Central memory CD4-positive, alpha-beta T cell (primary cell): ENCODE measurements at places on chromosomes 1 and 21.

- no peak for DNase-seq
Observed at GRCh38 chr1:44084998-44085675, 33.5 kb upstream of the KLF17 start.

GRCh38 chr1:207009182-207009850 lies 23.2 kb downstream of the C1orf116 start:
- no peak for DNase-seq

DNA sequence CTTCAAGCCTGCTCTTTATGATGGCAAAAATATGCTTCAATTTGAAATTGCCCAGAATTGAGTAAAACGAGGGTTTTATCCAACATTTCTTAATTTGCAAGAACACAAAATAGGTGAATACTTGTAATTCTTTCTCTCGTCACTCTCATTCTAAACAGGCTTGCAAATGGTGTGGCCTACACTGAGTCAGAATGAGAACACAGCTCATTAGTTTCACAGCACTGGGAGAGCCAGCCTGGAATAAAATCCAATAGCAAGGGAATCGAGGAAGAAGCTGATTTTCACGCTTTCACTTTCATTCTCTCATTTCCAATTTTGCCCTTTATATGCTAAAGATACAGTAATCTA lies 537.5 kb downstream of the LTN1 start:
- no peak for DNase-seq

GRCh38 chr1:160813215-160813614 lies 17.2 kb downstream of the LY9 start:
- DNase-seq, result no peak

DNA sequence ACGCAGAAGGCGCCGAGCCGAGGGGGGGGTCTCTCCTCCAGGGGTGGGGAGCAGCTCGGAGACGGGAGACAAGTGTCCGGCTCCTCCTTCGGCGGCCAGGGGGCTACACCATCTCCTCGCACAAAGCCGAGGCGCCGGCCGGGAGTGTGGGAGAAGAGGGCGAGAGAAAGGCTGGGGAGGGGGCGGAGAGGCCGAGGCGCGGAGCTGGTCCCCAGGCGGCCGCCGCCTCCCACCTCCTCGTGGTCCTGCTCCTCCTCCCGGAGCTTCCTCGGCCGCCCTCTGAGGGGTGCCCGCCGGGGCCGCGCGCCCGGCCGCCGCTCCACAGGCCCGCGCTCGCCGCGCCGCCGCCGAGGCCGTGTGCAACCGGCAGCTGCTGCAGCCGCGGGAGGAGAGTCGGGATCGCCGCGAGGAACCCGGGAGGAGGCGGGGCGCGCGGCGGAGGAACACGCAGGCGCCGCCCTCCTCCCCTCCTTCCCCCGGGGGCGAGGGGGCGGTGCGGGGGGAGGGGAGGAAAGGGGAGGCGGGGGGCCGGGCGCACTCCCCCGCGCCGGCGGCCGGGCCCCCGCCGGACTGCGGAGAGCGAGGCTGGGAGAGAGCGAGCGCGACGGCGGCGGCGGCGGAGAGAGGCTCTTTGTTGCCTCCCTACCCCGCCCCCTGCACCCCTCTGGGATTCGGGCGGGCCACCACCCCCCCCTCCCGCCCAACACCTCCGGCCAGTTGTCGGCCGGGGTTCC lies at the start of gene ENAH:
Gene ENAH, minus strand, starts transcription at position 395 of the 734 bp plus-strand sequence. CDS start 433 bp downstream, outside the sequence.
- DNase-seq, result peak; percentile 12

- DNase-seq, result no peak
Observed at GRCh38 chr1:23553231-23554126, 5.8 kb downstream of the ID3 start.

- DNase-seq, result no peak
Observed at GRCh38 chr1:65159801-65160523, 12.0 kb downstream of the AK4 start.

- no peak for DNase-seq
Observed at GRCh38 chr21:34687065-34687464, 18.3 kb downstream of the CLIC6 start.

DNA sequence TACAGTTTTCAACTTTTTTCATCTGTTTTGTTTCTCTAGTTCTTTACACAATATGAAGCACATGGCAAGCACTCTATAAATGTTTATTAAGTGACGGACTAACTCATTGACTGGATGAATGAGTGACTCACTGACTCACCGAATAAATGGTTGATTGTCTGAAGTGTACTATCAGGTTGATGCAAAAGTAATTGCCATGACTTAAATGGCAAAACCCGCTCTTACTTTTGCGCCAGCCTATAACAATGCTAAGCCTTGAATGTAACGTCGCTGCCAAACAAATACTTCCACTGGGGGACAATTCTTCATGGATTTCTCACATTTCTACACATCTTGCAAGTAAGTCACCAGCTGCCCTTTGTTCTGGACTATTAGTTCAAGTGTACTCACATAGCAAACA lies 109.0 kb upstream of the KCTD3 start:
- no peak for DNase-seq

GRCh38 chr1:6860401-6860800 lies 75.1 kb downstream of the CAMTA1 start:
- no peak for DNase-seq

DNA sequence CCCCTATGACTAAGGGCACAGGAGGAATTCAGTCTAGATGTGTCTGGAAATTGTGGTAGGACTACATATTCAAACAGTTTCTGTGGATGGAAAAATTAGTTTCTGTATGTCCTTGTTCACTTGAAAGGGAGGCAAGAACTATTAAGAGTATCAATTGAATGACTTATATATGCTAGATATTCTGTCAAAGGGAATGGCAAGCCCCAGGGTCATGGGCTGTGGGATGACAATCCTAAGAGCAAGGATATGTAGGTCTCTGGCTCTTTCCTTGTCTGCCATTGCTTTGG lies 383.5 kb upstream of the B3GALT2 start:
- DNase-seq, result no peak

DNA sequence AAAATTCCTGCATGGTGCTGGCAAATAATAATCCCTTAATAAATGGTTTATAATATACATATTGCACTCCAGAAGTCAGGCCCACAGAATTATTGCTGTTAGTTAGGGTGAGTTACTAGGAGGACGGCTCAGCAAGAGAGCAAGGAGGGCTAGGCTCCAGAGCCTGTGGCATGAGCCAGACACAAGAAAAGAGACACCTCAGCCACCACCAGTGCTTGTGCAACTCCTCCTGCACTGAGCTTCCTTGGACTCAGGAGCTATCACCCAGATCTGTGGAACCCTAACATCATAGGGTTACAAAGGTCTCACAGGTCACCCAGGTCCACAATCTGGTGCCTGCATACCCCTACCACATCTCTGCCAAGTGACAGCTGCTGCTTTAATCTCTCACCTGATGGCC lies 12.8 kb upstream of the LRRC8D start:
- DNase-seq, result no peak

DNA sequence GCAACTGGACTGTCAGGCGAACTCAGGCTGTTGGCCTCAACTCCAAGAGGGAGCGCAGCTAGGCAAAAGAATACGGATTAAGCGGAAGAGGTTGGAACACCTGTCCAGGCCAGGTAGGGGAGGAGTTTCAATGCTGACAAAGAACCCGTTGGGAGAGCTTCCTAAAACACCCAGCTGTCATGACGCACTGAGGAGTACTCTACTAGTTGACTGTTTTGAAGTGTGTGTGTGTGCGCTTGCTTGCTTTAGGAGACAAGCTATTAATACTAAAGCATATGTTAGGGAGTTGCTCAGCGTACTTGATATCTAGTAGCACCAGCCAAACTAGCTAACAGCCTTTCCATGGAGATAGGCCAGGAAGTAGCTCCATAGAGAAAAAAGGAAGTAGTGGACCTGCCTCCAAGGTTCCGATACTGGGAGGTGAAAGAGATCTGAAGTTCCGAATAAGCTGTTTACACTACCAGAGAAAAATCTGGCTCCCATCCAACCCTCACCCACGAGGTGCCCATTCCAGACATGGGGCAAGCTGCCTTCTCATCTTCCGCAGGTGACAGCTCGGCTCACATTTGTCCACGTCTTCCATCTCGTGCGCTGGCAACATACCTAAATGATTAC lies 974 bp upstream of the FNBP1L start:
- no peak for DNase-seq

DNA sequence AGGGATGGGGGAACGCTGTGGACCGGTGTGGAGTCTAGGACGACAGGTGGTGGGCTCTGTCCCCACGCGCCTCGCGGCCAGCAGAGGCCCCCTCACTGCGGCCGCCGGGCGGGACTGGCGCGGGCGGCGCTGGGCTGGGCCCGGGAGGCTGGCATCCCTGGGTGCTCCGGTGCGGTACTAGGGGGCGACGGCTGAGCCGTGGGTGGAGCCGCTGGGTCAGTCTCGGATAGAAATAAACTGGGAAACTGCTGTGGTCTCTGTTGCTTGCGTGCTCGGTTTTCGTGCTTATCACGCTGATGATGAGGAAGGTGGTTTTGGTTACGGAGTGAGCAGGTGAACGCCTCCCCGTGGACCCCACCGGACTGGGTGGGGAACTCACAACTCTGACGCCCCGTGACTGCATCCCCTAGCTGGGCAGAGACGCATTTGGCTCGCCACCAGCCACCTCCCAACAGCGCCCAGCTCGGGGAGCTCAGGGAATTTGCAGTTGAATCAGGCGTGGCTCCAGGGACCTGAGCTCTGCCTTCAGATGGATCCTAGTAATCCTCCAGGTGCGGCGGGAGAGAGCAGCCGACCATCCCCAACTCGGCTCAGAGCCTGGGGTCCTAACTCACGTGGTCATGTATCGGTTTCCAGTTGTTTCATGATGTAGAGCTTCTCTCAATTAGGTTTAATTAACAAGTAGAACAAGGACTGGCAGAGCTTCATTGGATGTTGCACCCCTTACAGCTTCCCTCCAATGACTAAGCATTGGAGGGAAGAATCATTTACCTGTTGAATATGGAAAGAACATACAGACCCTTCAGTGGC lies 32.1 kb downstream of the HSD17B7 start:
- DNase-seq, result no peak

GRCh38 chr1:6497215-6497866 lies 5.9 kb upstream of the PLEKHG5 start:
- peak; percentile 53 for DNase-seq

- no peak for DNase-seq
Observed at GRCh38 chr1:3557366-3557765, 53.9 kb downstream of the MEGF6 start.

- DNase-seq, result no peak
Observed at GRCh38 chr1:119323216-119323982, 45.2 kb upstream of the HAO2 start.

- no peak for DNase-seq
Observed at GRCh38 chr1:232108598-232108997, 482.0 kb downstream of the DISC1 start.

DNA sequence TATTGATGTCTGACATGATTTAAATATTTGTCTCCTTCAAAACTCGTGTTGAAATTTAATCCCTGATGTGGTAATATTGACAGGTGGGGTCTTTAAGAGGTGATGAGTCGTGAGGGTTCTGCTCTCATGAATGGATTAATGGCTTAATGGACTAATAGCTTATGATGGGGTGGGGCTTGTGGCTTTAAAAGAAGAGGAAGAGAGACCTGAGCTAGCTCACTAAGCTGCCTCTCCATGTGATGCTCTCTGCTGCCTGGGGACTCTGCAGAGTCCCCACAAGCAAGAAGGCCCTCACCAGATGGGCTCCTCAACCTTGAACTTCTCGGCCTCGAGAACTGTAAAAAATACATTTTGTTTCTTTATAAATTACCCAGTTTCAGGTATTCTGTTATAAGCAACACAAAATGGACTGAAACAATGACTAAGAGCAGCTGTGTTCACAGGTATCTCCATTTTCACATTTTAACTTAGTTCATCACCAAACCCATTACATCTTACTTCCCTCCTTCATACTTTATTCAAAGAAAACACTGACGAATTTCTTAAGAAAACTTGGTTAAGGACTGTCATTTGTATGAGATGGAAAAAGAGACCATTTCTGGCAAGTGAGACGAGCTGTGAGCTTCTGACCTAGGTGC lies 12.1 kb upstream of the AIM2 start:
- no peak for DNase-seq

GRCh38 chr1:168786476-168787330 lies 57.7 kb upstream of the DPT start:
- DNase-seq, result no peak

GRCh38 chr1:229227298-229227919 lies 43.5 kb upstream of the RAB4A start:
- peak; percentile 70 for DNase-seq

GRCh38 chr1:33606272-33606671 lies 133.8 kb downstream of the ZSCAN20 start:
- DNase-seq, result no peak

- DNase-seq, result no peak
Observed at GRCh38 chr1:183218027-183218618, 32.1 kb downstream of the LAMC2 start.

DNA sequence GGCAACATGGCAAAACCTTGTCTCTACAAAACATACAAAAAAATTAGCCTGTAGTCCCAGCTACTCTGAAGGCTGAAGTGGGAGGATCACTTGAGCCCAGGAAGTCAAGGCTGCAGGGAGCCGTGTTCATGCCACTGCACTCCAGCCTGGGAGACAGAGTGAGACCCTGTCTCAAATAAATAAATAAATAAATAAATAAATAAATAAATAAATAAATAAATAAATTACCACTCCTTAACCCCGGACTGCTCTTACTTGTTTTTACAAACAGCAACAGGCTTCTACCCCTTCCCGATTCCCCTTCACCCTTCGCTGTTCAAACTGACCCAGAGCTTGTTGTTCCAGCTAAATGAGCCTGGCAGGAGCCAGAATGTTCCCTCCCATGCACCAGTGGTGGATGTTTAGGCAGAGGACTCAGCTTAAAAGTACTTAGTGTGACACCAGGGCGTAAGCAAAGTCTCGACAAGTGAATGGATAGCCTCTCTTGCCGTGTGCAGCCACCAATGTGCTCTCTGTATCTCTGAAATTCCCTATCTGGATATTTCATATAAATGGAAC lies 21.5 kb upstream of the PADI3 start:
- DNase-seq, result no peak

- DNase-seq, result no peak
Observed at GRCh38 chr1:155066777-155067176, 3.2 kb downstream of the EFNA4 start.

GRCh38 chr1:15289251-15289651 lies 42.2 kb downstream of the FHAD1 start:
- no peak for DNase-seq

GRCh38 chr1:46547481-46548383 lies 3.7 kb downstream of the KNCN start:
- DNase-seq, result peak; percentile 8

GRCh38 chr1:11650331-11650991 lies 3.8 kb downstream of the FBXO2 start:
- peak; percentile 74 for DNase-seq

DNA sequence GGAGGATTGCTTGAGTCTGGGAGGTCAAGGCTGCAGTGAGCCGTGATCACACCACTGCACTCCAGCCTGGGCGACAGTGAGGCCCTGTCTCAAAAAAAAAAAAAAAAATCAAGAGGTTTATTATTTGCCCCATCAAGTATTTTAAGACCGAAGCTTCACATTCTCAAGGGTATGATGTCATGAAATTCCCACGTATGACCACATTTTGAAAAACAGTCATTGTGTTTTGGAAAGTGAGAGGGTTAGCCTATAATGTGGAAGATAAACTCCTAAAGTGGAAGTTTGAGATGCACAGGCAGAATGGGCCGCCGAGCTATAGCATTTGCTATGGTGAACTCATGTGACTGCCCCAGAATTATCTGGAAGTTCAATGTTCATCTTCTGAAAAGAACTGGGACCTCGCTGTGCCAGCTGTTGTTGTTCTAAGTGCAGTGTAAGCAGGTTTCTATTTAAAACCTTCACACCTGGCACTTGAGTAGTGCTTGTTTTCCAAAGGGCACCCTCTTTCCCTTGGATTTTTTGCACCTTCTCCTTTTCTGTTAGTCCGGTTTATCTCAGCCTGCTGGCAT lies 96.9 kb upstream of the SLC25A33 start:
- no peak for DNase-seq

- DNase-seq, result no peak
Observed at GRCh38 chr1:27307874-27308598, 13.9 kb upstream of the TMEM222 start.
